Ecto neural progenitor cell (in vitro differentiated cells): ENCODE measurements at places on chromosomes 13 and 19.

DNA sequence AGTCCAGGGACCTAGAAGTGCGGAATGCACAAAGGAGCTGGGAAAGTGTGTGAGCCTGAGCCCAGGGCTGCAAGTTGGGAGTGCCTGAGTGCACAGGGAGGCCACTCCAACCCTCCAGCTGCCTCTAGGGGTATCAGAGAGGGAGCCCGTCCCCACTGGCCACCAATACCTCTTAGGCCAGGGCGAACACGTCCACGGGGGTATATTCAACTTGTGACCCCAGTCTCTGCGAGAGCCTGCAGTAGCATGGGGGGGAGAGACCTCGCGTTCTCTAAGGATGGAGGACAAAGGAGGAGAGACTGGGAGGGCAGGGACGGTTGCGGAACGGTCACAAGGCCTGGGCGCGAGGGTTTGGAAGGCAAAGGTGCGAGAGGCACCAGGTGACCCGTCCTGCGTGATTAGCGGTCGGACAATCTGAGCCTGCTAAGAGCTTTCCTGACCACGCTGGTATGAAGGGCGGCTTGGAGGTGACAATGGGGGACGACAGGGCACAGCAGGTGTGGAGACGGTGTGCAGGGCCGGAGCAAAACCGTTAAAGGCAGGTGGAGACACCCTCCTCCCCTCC, 676 bp downstream of the CD320 start:
- DNase-seq, result no peak

GRCh38 chr19:31289976-31290375, 59.3 kb downstream of the TSHZ3 start:
- DNase-seq, result no peak

- no peak for DNase-seq
Observed at GRCh38 chr13:74682746-74683145, 548.5 kb upstream of the KLF12 start.

DNA sequence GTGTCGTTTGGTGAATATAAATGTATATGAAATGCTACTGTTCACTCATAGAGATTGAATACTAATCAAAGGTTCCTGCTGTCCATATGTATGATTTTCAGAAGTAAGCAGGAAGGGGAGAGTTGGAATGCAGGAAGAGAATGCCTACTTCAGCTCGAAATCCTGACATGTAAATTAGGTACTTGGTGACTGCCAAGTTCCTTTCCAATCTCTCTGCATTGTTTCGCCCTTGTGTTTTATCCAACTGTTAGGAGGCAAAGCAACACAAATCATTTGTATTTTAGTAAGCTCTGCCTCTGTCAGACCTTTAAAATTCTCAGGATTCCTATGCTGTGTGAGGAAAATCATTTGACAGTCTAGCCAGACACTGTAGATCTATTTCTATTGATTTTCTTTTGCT, 9.0 kb downstream of the STARD13 start:
- DNase-seq, result no peak

- DNase-seq, result no peak
Observed at GRCh38 chr13:86710896-86711295, 911.7 kb upstream of the SLITRK6 start.

GRCh38 chr13:35675651-35676050, 199.2 kb upstream of the MAB21L1 start:
- no peak for DNase-seq

- DNase-seq, result no peak
Observed at GRCh38 chr19:14033946-14034345, 2.4 kb downstream of the IL27RA start.

DNA sequence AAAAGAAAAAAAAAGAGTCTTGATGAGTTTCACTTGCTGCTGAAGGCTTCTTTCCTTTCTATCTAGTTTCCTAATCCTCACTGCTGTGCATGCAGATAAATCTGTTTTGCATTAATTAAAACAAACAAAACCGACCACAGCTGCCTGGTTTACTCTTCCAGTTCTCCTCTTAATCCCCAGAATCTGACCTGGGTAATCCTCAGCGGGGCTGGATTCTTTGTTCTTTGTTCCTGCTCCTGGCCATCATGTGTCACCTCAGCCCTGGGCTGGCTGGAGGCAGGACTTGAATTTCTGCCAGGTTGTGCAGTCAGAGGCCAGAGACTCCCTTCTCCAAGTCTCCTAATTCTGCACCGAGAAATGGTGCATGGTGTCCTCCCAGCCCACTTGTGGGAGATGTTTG, 52.2 kb upstream of the CYP4F8 start:
- peak; percentile 52 for DNase-seq

- no peak for DNase-seq
Observed at GRCh38 chr13:55361141-55361540, 1779.6 kb upstream of the PRR20A start.

DNA sequence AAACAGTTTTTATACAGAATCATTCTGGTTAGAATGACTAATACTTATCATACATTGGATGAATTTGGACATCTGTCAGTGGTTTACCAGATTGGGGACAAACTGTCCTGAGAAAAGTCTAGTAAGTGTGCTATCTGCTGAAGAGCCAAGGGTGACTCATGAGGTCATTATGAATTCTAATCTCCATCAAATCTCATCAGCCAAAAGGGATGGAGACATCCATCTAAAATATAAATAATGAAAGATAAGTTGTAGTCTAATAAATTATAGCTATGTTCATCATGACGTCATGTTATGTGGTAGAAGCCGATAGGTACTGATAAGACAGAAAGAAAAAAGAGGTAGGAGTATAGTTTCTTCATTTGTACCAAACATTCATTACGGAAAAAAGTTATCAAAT, 804.4 kb downstream of the PCDH9 start:
- no peak for DNase-seq

GRCh38 chr13:29597246-29597645, 1.8 kb upstream of the SLC7A1 start:
- DNase-seq, result no peak

- DNase-seq, result no peak
Observed at GRCh38 chr13:99916366-99917103, 55.0 kb downstream of the ZIC5 start.

DNA sequence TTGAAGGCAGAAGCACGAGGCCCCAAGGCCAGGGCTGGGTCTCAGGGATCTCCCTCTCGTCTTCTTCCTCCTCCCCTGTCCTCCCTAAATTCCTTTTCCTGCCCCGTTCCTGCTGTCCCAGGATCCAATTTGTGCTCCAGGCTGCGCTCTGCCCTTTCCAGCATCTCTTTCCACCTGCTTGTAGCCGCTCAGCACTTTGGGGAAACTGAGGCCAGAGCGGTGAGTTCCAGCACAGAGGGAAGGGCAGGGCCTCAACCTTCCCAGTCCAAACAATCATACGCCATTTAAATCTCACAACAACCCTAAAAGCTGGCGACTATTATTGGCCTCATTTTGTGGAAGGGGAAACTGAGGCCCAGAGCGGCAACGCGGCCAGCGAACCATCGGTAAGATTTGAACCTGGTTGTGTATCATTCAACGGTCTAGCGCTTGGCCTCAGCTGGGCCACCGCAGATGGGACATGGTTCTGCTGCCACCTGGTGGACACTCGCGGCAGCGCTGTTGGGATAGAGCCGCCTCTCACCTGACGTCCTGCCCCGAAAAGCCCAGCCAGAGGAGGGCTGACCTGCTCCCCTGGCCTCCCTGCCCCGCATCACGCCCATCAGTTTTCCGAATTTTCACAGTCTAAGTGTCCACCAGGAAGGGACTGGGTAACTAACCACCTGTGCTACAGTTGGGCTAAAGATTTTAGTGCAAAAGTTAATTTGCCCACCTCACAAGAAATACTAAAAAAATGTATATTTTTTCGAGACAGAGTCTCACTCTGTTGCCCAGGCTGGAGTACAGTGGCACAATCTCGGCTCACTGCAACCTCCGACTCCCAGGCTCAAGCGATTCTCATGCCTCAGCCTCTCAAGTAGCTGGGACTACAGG, 4.2 kb upstream of the RPL18A start:
- peak; percentile 92 for DNase-seq

DNA sequence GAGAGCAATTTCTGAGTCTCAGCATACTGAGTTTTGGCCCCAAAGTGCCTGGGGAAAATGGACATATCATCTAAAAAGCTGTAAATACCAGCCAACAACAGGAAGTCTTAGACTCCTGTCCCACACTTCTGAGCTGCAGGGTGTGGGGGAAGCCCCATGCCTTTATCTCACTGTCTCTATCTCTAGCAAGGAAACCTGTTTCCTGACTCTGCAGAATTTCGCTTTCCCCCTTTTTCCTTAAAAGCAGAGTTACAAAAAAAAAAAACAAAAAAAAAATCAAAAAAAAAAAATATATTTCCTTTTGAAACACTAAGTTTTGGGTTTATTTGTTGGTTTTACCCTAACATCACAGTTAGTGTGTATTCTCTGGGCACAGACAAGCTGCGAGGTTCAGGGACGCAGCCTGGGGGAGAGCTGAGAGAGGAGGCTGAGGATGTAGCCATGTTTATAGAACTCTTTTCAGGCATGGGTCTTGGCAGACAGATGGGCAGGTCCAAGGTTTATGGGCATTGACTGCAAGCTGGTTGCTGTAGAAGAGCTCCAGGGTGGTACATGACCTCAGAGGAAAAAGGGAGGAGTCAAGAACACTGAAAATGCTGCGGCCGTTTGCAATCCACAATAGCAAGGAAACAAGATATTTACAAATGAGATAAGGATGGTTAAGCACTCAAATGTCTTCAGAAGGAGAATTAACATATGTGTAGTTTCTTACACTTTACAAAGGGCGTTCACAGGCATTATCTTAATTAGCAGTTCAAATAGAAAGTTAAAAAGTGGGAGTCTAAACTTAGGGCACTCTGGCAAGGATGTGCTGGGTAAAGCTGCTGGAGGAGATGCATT, 4.9 kb downstream of the MBNL2 start:
- DNase-seq, result no peak

GRCh38 chr19:2289714-2290435, 7.9 kb upstream of the PEAK3 start:
- no peak for DNase-seq

DNA sequence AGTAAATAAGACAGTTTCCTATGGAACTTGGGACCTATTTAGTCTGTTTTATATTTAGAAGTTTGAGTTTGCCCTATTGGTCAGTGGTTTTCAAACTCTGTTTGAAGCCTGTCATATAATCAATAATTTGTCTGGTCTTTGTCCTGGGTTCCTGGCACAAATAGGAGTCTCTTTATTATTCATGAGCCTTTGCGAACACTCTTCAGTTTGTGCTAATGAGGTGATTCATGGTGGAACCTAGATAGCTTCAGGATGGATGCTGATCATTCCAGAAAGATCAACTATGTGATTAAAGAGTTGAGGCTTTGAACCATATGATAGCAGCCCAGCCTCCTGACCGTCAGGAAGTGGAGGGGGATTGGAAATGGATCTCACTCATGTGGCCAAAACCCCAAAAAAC, 10.0 kb upstream of the VWA8 start:
- DNase-seq, result no peak

DNA sequence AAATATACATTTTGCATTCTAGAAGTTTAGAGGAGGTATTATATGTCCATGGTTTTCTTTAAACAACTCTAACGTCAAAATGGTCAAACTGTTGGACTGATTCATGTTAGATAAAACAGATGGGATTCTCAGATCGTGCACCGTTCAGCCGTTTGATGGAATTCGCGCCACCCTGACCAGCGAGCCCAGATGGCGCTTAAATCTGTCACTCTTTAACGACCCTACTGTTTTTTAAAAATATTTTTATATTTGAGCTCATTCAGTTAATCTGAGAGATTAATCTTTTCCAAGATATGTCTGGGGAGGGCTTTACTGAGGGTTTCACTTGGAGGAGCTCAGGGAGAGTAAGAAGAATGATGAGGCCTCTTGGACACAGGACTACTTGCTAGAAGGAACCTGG, 164.4 kb downstream of the TM9SF2 start:
- no peak for DNase-seq

DNA sequence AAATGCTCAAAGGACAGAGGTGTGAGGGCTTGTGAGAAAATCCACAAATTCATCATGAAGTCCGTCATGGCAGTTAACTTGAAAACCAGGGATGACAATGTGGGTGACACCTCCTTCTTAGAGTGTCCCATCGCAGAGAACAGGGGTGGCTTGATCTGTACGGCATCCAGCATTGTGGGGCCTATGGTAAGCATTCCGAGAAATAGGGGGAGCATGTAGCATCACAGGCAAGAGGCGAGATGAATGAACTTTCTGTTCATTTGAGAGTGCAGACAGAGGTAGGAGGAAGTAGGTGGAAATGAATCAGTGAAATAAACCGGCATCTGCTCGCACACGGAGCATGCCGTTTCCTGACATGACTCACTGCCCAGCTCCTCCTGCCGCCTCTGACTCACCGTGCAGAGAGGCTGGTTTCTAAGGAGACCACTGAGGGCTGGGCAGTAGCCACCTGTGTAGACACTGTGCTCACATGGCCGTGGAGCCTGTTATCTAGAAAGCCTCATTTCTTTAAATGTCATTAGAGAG, 339.0 kb downstream of the RFC3 start:
- no peak for DNase-seq

DNA sequence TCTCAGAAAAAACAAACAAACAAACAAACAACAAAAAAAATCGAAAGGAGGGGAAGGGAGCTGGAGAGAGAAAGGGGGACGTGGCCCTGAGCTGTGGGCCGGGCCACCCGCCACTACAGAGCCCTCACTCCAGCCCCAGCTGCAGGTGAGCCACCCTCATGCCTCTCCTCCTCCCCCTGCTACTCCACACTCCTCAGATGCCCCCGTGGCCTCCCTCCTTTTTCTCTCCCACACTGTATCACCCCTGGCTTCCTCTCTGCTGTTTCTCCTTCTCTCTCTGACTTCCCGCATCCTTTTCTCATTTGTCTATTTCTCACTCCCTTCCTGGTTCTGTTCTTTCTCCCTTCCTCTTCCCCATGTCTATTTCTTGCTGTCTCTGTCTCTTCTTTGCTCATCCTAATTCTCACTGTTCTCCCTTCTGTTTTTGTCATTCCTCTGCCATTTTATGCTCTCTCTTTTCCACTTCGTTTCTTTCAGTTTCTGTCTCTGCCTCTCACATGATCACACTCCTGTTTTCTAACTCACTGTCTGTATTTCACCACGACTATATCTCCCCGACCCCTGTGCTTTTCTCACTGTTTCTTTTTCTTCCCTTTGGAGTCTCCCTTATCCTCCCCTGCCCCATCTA, 2.7 kb downstream of the KLK2 start:
- DNase-seq, result no peak

GRCh38 chr19:15288146-15288963, 44.0 kb downstream of the BRD4 start:
- no peak for DNase-seq

DNA sequence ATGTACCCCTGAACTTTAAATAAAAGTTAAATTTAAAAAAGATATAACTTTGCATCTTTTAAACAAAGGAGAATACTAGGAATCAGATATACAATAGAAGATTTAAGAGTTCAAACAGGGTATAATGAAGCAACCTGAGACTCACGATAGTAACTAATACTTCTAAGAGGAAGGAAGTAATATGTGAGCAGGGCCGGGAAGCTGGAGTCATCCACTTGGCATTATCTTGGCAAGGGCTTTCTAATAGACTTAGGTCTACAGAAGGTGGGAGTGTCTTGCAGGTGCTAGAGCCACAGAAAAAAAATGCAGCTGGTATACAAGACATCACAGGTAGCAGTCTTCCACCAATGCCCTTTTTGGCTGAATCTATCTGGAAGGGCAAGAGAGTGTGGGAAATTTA, 231.9 kb downstream of the KCTD12 start:
- DNase-seq, result no peak

- DNase-seq, result no peak
Observed at GRCh38 chr13:112722433-112723263, 32.8 kb downstream of the ATP11A start.

- DNase-seq, result peak; percentile 71
Observed at GRCh38 chr19:5951338-5951861, 26.5 kb downstream of the RANBP3 start.

GRCh38 chr19:2055931-2056836, 5.1 kb upstream of the MKNK2 start:
- peak; percentile 60 for DNase-seq
